ENCODE measurements at places on chromosomes 2 and 18.

- H3K4me3 ChIP-seq = no peak overlapping the region
- DNase-seq = no peak
- H3K27ac ChIP-seq = no peak overlapping the region
- H3K27me3 ChIP-seq = no peaks in the 10 kb centered on the region
Measured at GRCh38 chr2:54226260-54226659, 29.8 kb downstream of the TSPYL6 start.

DNA sequence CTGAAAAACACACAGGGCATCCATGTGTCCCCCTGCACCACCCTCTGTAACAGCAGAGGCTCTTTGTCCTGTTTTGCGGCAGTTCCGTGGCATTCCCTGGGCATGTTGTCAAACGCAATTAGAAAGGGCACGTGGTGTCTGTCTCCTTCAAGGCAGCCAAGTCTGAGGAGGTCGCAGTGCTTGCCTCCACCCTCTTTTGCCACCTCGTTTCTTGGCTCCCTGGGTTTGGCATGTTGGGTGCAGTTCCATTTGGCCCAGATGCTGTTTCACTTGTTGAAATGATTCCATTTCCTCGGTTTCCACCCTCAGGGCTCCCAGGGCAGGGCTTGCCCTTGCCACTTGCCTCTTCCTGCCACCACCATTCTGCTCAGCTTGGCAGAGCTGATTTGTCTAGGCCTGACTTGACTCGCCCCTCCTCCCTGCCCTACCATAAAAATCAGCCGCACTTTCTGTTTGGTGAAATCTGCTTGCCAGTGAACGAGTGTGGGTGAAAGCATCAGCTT is 12.4 kb downstream of the CCL20 start:
- no peaks in the 10 kb centered on the region for H3K36me3 ChIP-seq
- peaks cover 15% of the 10 kb centered on the region for H3K27me3 ChIP-seq
- no peak for DNase-seq
- H3K27ac ChIP-seq = no peak overlapping the region

DNA sequence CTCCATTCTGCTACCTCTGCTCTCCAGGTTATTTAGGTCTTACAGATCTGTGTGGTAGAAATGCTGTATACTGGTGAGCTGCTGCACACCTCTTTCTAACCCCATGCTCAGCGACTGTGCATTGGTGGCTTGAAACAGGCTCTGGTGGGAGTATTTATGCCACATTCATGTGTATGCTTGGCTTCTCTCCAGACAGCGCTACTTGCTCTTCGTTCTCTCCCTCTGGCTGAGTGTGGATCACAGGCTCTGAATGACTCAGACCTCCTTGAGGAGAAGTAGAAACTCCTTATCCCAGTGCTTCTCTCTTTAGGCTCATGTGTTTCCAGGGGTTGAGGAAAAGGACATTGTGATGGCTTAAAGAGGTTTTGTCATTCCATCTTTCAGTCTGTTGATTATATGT is 54.9 kb downstream of the FHOD3 start:
- no peaks in the 10 kb centered on the region for H3K36me3 ChIP-seq
- H3K27ac ChIP-seq = no peak overlapping the region
- peaks cover 3% of the 10 kb centered on the region for H3K4me1 ChIP-seq
- peaks cover 19% of the 10 kb centered on the region for H3K27me3 ChIP-seq

DNA sequence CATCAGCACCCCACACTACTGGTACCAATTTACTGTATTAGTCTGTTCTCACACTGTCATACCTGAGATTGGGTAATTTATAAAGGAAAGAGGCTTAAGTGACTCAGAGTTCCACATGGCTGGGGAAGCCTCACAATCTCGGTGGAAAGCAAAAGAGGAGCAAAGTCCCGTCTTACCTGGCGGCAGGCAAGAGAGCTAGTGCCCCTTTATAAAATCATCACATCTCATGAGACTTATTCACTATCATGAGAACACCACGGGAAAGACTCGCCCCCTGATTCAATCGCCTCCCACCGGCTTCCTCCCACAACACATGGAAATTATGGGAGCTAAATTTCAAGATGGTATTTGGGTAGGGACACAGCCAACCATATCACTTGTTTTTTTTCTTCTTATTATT is 717.2 kb downstream of the TRIB2 start:
- H3K27ac ChIP-seq = no peak overlapping the region
- H3K27me3 ChIP-seq = no peaks in the 10 kb centered on the region
- H3K4me1 ChIP-seq = no peaks in the 10 kb centered on the region
- DNase-seq = no peak
- no peaks in the 10 kb centered on the region for H3K36me3 ChIP-seq

DNA sequence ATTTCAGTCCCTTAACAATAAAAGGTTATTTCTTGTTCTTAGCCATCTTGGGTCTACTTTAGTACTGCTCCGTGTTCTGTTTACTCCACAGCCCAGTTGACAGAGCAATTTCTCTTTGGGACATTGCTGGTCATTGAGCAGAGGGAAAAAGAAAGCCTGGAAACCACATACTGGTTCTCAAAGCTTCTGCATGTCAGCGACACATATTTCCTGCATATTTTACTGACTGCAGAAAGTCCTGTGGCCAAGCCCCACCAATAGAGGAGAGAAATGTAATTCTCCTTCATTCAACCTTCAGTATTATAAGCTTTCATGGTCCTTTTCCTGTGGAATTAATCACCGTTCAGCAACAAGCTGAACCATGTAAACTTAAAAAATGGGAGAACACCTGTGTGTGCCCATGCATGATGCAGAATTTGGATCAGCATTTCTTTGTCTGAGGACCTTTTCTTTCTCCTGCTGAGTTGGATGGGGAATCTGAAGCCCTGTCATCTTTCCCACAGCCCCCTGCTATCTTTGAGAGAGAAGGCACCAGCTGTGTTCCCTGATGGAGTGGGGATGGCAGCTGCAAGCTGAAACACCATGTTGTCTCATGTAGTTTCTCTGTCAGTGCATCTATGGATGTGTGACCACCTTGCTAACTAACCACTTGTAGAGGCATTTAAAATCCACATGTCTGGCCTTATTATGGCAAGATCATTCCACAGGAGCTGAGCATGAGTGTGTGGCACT is 431.6 kb downstream of the MEIS1 start:
- DNase-seq = no peak
- H3K4me1 ChIP-seq = no peaks in the 10 kb centered on the region

GRCh38 chr2:67503066-67503795 is 106.1 kb downstream of the ETAA1 start:
- no peak overlapping the region for H3K4me3 ChIP-seq
- H3K36me3 ChIP-seq = no peaks in the 10 kb centered on the region
- H3K27me3 ChIP-seq = no peaks in the 10 kb centered on the region
- no peak for DNase-seq
- no peak overlapping the region for H3K27ac ChIP-seq
- no peaks in the 10 kb centered on the region for H3K4me1 ChIP-seq

DNA sequence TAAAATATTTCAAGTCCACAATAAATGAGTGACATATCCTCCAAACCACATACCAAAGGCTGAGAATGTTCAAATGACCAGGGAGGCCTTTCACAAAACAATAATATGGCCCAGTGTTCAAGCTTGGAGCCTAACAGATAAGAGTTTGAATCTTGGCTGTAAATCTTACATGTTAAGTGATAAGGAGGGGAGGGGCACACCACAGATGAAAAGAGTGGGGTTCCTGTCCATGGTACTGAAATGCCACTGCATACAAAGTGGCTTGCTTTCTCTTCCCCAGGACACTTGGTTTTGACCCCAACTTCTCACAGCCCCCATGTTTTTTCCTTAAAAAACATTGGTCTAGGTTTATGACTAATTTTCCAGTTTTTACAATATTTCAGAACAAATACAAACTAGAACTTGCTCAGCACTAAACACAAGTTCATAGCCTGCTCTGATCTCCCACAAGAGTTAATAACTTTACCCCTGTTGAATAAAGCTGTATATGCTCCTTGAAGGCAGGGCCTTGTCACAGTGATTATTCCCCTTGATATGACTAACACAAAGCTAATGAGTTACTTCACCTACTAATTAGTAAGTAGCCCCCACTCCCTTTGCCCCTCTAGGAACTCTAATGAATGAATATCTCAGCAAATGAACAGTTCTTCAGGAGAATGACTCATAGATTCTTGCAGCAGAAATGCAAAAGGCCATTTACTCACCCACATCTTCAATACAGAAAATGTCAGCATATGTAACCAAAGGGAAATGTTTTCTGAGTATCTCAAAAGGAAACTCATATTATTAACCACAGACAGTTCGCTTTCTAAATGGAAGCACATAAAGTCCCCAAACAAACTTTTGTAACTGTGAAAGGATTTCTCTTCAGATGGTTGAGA is 142.2 kb downstream of the SATB2 start:
- H3K4me3 ChIP-seq = no peak overlapping the region
- H3K4me1 ChIP-seq = no peaks in the 10 kb centered on the region
- H3K36me3 ChIP-seq = no peaks in the 10 kb centered on the region
- H3K27ac ChIP-seq = no peak overlapping the region
- DNase-seq = no peak
- peaks cover 3% of the 10 kb centered on the region for H3K27me3 ChIP-seq

DNA sequence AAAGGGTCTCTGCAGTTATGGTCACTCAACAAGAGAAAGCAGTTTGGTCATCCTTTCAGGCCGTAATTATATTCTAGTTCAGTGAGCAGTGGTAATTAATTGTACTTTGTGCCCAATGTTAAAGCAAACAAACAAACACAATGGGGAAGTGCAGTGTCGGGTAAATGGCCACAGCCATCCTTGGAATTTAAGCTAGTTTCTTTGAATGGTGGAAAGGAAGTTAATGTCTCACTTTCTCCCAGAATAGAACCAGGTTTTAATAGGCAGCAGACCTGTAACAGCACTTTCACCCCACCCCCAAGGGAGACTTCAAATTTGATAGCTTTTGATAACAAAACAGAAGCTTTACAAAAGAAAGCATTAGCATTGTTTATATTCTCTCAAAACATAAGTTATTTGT is 20.0 kb upstream of the ITGAV start:
- no peaks in the 10 kb centered on the region for H3K4me1 ChIP-seq
- no peak for DNase-seq
- no peak overlapping the region for H3K4me3 ChIP-seq
- no peak overlapping the region for H3K27ac ChIP-seq
- H3K27me3 ChIP-seq = peaks cover 4% of the 10 kb centered on the region

DNA sequence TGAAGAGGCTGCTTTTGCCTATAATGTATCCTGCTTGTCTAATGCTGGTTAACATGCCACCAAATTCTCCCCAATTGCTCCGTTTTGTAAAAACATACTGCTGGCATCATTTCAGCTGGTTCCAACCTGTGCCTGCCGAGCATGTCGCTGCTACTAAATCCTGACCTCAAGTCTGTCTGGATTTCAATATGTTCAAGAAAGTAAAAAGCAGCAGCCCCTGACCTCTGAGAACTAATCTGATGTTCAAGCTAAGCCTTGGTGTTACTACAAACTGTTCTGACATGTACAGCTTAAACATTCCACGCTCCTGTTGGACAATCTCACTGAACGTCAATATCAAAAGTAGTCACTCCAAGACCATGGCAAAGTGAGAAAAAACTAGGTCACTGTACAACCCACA is 46.3 kb downstream of the SFT2D3 start:
- H3K27ac ChIP-seq = no peak overlapping the region
- H3K4me1 ChIP-seq = peaks cover 38% of the 10 kb centered on the region
- peaks cover 43% of the 10 kb centered on the region for H3K36me3 ChIP-seq
- H3K4me3 ChIP-seq = no peak overlapping the region

- H3K36me3 ChIP-seq = no peaks in the 10 kb centered on the region
- H3K4me3 ChIP-seq = no peak overlapping the region
- H3K4me1 ChIP-seq = no peaks in the 10 kb centered on the region
Measured at GRCh38 chr18:22433956-22434355, 16.2 kb upstream of the CTAGE1 start.

DNA sequence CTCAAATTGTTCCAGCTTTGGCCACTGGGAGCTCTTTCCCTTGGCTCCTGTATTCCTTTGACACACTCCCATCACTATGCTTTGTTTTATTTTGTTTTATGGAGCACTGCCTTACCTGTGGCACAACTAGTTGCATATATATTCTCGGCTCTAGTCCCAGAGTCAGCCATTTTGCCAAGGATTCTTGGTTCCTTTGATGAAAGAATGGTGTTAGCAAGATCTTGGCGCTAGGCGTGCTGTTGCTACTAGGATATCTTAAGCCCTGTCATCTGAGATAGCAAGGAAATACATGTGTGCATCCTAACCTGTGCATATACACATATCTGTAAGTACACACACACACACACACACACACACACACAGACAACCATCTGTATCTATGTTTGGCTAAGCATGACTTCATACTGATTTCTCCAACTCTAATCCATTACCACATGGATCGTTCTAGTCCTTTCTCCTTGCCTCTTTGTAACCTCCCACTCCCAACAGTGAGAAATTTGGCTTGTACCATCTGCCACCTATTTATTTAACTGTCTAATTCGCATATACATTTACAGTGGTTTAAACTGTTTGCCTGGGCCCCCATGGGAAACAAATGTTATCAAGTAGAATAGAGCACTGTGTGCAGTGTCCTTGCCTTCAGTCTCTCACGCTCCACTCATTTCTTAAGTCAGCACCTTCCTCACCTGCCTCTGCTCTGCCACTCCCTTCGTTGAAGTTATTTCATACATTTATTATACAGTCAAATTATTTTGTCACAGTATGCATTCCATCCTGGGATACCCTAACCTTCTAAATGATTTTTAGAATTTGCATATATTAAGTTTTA is 137.5 kb upstream of the MAP3K20 start:
- H3K27ac ChIP-seq = no peak overlapping the region
- no peak for DNase-seq
- peaks cover 2% of the 10 kb centered on the region for H3K27me3 ChIP-seq
- H3K36me3 ChIP-seq = peaks cover 8% of the 10 kb centered on the region
- peaks cover 8% of the 10 kb centered on the region for H3K4me1 ChIP-seq
- H3K4me3 ChIP-seq = no peak overlapping the region

DNA sequence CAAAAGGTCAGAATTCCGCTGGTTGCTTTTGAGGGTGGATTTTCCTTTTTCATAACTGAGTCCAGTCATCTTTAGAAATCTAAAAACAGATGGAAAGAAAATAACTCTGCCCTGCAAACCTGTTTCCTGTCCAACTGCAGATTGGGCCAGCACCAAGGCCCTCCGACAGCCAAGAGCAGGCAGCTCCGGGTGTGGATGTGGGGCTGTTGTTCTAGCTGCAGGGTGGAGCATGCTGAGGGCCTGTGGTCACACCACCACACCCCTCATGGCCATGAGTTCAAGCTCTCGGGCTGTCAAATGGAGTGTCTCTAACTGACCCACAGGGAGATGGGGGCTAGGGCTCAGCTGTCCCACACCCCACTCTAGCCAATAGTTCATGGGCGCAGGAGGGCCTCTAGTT is 69.3 kb upstream of the BZW1 start:
- no peaks in the 10 kb centered on the region for H3K36me3 ChIP-seq
- no peak overlapping the region for H3K27ac ChIP-seq
- no peak overlapping the region for H3K4me3 ChIP-seq
- no peak for DNase-seq

DNA sequence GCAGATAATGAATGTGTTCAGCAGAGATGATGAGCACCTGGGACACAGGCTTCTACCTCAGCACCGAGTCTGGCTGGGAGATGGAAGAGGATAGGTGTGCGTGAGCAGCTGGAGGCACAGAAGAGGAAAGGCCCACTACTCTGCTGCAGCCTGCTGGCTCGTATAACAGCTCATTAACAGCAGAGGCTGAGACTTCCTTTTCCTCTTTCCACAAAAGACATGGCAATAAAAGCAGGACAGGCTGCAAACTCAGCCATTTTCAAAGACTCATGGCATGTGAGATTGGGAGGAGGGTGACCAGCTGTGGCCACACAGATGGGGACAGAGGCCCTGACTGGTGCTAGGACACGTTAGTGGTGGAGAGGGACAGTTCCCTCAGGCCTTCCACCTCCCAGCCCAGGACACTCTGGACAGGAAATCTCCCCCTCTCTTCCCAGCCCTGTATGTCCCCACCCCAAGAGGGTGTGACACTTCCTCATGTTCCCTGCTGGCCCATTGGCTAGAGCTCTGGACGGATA is 60.3 kb downstream of the CACNB4 start:
- H3K27me3 ChIP-seq = peaks cover 3% of the 10 kb centered on the region
- no peak for DNase-seq
- no peaks in the 10 kb centered on the region for H3K36me3 ChIP-seq
- H3K4me1 ChIP-seq = no peaks in the 10 kb centered on the region

All from activated naive CD8-positive, alpha-beta T cell treated with anti-CD3 and anti-CD28 coated beads, Interleukin-2, amount 50 U/mL, for 24 hours (primary cell).